ENCODE measurements at places on chromosomes 2 and 18.

DNA sequence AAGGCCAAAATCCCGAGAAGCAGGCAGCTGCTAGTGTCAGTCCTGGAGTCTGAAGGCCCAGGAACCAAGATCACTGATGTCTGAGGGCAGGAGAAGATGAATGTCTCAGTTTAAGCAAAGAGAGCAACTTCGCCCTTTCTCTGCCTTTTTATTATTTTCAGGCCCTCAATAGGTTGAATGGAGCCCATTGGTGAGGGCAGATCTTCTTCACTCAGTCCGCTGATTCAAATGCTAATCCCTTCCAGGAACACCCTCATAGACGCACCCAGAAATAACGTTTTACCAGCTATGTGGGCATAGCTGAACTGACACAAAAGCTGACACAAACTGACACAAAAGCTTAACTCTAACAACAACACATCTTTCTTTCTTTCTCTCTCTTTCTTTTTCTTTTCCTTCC is 78.0 kb upstream of the KCNJ3 start:
- no peak for DNase-seq

GRCh38 chr2:7430869-7431641 is 513.8 kb downstream of the RNF144A start:
- DNase-seq = peak; percentile 43

- no peak for DNase-seq
Measured at GRCh38 chr2:189210250-189211087, 30.9 kb upstream of the COL5A2 start.

DNA sequence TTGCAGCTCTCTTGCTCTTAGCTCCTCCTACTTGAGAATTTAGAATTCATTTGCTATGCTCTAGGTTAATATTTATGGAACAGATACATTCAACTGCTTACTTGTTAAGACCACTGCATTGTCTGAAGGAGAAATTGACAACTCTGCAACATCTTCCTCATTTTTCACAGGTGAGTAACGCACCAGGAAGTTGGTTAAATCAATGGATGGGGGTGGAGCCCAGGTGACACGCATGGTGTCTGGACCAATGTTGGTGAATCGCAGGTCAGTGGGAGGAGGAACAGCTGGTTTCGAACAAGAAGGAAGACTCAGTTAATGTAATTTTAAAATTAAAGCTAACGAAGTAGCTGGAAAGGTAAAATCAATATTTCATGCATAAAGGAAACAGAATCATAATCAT is 44.3 kb downstream of the FN1 start:
- no peak for DNase-seq

- DNase-seq = no peak
Measured at GRCh38 chr2:24375349-24376087, 15.2 kb upstream of the ITSN2 start.

GRCh38 chr2:49237867-49238603 is 83.7 kb upstream of the FSHR start:
- DNase-seq = no peak

DNA sequence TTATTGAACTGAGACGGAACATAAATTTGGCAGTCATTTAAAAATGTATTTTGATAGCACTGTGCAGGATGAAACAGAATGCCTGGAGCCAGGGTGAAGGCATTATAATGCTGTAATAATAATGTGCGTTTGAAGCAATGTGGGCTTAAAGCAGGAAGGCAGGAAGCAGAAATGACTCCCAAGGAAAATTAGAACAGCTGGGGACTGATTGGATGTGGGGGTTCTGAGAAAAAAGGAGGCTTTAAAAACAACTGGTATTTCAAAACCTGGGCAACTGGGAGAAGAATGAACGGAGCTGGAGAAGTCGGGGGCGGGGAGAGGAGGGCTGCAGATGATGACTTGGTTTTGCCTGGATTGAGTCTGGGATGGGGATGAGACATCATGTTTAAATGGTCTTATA is 12.6 kb downstream of the FAM124B start:
- DNase-seq = no peak

DNA sequence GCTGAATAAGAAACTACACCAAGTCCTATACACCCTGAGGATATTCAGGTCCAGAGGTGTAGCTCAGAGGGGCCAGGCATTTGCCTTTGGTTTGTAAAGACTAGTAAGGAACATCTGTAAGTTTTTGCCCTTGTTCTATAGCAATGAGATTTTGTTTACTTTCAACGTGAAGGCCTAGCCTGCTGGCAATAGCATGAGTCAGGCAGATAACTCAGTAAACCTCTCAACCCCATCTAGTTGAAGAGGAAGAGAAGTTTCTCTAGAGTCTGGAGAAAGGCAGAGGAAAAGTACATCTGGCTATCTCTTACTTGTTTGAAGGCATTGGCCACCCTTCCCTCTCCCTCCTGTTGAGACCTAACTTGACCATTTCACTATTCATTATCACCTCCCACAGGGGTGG is 70.3 kb upstream of the ZNF521 start:
- no peak for DNase-seq

DNA sequence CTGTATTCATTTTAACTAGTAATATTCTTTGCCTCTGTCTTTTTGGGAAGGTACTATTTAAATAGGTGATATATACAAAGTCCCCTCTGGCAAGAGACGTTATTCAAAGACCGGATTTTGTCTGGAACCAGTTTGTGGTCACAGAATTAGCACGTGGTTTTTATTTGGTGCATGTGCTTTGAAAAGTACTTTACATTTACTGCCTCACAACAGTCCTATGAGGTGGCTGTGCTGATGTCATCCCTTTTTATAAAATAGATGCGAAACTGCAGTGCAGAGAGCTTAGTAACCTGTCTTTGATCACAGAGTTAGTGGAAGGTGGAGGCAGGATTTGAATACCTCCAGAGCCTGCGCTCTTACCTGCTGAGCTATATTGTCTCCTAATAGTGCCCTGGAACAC is 4.0 kb downstream of the LPIN1 start:
- no peak for DNase-seq

GRCh38 chr2:70627211-70627898 is 73.7 kb upstream of the TGFA start:
- no peak for DNase-seq

GRCh38 chr2:204325468-204325867 is 219.8 kb upstream of the PARD3B start:
- DNase-seq = peak; percentile 58

DNA sequence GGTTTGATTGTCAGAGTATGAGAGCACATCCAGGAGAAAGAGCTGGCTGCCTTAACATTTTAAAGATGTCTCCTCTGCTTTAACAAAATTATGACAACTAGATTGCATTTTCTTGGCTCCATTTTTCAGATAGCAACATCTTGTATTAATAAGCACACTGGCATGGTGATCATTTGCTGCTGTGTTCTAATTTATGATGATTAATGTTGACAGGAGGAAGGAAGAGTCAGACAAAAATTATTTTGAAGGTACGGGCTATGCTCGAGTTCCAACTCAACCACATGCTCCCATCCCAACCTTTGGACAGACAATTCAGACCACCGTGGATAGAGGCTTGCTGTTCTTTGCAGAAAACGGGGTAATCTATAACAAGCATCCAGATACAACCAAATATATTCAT is 98.2 kb upstream of the TTC39C start:
- DNase-seq = no peak

DNA sequence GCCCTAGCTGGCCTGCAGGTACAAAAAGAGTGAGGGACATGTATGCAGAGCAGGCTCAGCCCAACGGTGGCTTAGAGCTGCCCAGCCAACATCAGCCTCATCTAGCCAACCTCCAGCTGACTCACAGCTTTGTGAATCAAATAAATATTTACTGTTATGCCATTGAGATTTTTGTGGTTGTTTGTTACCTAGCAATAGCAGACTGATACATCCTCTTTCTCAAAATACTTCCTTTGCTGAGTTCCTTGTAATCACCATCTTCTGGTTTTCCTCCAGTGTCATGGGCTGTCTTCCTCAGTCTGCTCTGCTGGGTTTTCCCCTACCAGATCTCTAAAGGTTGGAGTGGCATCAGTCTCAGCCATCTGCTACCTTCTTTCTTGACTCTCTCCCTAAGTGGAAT is 126.6 kb upstream of the SLC1A4 start:
- no peak for DNase-seq

DNA sequence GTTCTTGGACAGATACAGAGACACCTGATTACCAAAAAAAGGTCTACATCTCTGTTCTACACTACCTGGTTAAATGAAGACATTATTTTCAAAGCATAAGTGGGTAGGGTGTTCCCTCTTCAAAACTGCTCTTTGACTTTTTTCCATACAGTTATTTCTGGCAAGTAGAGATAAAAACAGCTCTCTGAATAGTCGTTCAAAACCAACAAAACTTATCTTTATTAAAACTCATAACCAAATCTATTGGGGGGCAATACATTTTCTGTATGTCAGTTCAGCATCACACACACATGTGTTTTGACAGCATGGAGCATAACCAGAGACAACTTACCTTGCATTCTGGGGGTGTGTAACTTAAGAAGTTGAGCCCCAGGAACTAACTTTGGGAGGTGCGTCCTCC is 149.0 kb upstream of the EPC2 start:
- DNase-seq = no peak

GRCh38 chr2:30756971-30757370 is 50.3 kb downstream of the CAPN13 start:
- no peak for DNase-seq

GRCh38 chr2:234788841-234789240 is 163.0 kb upstream of the SH3BP4 start:
- no peak for DNase-seq

DNA sequence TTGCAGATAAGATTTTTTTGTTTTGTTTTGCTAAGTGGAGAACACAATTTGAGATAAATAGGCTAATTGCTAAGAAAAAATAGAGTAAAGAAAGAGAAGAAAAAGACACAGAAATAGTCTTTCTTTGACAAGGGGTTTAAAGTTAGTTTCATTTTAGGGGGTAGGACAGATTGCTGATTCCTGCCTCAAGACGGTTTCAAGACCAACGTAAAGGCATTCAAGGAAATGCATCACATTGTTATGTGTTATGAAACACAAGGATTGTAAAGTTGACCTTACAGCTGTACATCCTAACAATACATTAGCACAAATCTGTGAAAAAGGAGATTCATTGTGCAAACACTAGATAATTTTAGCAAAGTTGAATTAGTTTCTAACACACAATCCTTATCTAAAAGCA is 22.7 kb upstream of the ETAA1 start:
- no peak for DNase-seq

DNA sequence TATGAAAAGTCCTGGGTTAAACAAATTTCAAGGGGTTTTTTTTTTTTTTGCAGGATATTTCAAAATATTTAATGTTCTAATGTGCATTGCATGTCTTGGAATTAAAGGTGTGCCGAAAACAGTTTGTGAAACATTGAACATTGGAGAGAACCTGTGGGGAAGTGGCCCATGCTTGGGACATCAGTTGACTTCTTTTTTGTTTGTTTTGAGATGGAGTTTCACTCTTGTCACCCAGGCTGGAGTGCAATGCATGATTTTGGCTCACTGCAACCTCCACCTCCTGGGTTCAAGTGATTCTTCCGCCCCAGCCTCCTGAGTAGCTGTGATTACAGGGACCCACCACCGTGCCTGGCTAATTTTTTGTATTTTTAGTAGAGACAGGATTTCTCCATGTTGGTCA is 71.0 kb upstream of the RAPH1 start:
- no peak for DNase-seq

GRCh38 chr2:168522446-168522845 is 66.4 kb downstream of the CERS6 start:
- DNase-seq = no peak

DNA sequence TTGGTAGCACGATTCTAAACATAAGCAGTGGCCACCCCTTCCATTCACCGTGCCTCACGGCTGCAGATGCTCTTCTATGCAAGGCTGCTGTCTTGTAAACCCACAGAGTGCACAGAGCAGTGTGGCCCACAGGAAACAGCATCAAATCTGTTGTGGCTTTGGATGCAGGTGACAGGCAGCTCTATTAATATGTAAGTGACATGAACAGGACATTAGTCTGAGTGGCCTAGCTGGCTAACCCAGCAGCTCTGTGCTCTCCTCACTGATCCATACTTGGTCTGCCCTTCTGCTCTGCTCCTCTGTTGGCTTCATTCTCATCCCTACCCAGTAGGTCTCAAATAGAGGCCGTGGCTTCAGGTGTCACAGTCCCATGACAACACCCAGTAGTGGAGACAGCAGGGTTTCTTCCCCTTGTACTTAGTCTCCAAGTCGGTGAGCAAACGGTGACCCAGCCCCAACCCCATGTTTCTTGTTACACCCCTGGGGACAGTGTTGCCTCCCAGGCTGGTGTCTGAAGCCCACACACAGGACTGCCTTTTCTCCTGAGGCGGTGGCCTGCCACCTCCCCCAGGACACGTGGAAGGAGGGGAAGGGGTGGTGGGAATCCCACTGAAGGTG is 5.8 kb downstream of the SH3RF3 start:
- DNase-seq = no peak

DNA sequence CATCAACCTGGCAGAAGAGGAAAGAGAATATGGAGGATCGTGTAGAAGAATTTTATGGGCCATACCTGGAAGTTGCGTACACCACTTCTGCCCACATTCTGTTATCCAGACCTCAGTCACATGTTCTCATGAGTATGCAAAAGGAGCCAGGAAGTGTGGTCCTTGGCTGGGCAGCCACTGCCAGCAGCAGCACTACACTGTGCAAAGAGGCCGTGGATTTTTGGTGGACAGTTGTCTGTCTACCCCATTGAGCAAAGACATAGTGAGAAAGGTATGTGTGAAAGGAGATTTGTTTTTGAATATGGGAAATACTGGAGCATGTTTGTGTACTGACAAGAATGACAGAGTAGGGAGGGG is 68.1 kb downstream of the SDC1 start:
- DNase-seq = no peak

GRCh38 chr2:42101206-42102023 is 53.6 kb downstream of the PKDCC start:
- DNase-seq = no peak

DNA sequence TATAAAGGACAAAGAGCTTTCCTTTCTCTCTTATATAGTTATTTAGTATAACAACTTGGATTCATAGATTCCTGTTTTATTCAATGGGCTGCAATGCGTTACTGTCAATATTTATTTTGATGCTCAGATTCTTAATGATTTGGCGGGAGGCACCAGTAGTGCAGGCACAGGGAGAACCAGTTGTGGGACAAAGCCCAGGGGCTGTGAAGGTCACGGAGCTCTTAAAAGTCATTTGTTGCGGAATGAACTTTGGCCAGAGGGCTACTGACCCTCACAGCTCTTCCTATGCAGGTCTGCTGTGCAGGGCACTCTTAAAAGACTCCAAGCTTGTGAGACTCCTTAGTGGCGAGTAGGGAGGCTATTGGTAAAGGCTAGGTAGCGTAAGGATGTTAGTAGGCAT is 34.0 kb downstream of the BCL2L11 start:
- DNase-seq = no peak

Data from HL-60 (cell line).